ENCODE measurements at places on chromosomes 5 and 9. TPM values are rescaled to one million over a fixed set of nuclear protein-coding genes. Genes with fewer than 3 reads are reported as not detected.

DNA sequence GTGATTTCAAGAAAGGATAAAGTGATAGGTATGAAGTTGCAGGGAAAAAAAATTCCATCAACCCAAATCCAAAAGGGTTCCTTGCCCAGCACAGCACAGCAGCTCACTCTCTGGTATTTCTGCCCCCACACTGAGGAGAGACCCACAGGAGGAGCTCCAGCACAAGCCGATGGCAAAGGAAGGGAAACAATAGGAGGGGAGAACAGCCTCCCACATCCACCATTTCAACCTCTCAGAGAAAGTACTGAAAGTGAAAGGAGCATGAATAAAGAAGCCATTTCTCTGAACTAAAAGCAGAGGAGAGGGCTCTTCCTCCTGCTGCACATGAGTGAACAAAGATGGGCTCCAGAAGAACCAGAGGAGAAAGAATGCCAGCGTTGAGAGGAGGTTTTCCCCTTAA lies 54.9 kb upstream of the ZSWIM6 start:
- no peaks in the 10 kb centered on the region for H3K4me1 ChIP-seq
- no peak for DNase-seq
- H3K36me3 ChIP-seq: no peaks in the 10 kb centered on the region

- H3K4me1 ChIP-seq: no peaks in the 10 kb centered on the region
- no peak overlapping the region for H3K4me3 ChIP-seq
- no peak for DNase-seq
- no peak overlapping the region for H3K27ac ChIP-seq
- H3K36me3 ChIP-seq: no peaks in the 10 kb centered on the region
Observed at GRCh38 chr9:128051932-128052709, 15.0 kb downstream of the NAIF1 start.

DNA sequence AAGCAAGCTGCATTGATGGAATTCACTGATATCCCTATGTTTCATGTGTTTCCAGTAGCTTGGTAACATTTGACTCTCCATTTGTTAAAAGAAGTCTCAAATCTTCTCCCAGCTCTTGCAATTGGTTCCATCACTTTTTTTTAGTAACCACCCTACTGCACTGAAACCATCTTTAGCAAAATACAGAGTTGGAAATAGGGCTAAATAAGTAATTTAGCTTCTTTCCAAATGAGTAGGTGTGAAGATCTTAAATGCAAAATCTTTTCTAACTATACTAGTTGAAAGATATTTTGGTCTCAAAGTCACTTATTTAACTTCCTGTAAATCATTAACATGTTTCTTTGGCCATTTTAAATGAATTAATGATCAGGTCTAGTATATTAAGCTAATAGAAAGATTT lies 138.1 kb downstream of the DIRAS2 start:
- H3K27me3 ChIP-seq: no peaks in the 10 kb centered on the region
- H3K36me3 ChIP-seq: no peaks in the 10 kb centered on the region

GRCh38 chr5:25975885-25976284 lies 1062.5 kb downstream of the CDH9 start:
- H3K27me3 ChIP-seq: no peaks in the 10 kb centered on the region
- H3K4me3 ChIP-seq: no peak overlapping the region
- H3K36me3 ChIP-seq: no peaks in the 10 kb centered on the region
- no peak overlapping the region for H3K27ac ChIP-seq
- DNase-seq: no peak
- H3K4me1 ChIP-seq: no peaks in the 10 kb centered on the region

DNA sequence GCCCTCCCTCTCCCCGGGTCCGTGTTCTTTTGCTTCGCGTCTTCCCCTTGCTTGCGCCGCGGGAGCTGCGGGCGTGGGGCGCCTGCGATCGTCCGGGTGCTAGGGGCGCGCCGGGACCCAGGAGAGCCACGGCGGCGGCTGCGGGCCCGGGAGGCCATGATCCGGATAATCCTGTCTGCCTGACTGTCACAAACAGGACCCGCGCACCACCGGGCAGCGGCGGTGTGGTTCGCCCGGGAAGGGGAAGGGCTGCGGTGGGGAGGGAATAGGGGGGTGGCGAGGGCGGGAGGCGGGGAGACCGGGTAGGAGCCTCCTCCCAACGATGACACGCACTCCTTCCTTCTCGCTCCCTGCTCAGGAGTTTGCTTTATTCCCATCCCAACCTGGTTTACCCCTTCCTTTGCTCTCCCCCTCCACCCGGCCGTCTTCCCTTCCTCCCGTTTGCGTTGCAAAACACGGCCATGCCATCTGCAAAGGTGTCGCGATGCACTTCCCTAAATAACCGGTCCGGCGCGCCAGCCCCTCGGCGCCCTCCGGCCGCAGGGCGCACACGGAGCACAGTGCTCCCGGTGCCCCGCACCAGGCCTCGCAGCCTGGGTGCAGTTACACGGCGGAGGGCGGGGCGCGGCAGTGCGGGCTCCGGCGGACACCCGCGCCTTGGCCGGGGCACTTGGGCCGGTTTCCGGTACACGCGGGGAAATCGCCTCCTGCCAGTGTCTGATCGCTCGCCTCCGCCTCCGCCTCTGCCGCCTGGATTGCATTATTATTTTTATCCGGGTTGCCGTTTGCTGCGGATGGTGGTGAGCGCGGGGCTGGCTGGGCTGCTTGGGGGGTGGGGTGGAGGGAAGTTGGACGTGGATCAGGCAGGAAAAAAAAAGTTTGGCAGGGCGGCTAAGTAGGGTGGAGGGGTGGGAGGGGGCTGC lies 1.5 kb downstream of the SMARCA2 start:
- peak overlapping the region; percentile 63 for H3K4me3 ChIP-seq
- H3K27me3 ChIP-seq: no peaks in the 10 kb centered on the region

DNA sequence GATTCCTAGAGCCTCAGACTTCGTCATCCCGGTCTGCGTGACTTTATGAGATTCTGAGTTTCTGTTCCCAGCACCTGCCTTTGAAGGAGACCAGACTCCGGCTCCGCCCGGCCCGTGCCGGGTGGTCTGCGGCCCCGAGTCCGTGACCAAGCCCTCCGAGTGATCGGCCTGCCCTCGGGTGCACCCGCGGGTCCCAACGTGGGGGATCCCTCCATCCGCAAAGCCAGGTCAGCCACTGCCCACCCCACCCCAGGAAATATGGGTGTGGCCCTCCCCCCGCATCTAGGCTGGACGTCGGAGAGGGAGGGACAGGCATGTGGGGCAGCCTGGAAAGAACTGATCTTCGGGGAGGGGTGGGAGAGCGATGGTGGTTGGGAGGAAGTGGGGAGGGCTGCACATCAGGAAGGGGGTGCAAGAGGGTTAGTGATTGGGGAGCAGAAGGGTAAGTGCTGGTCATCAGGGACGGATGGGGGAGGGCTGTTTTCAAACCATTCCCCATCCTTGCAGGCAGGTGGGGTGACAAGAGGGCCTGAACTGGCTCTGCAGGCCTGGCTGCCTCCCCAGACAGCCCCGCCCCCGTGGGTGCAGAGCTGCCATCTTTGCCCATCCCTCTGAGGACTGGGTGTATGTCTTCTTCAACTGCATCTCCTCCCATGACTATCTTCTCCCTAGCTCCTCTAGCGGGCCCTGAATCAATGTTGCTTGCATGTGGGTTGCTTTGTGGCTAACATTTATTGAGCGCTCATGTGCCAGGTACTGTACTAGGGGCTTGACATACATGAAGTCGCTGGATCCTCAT lies 747 bp downstream of the LRSAM1 start:
- DNase-seq: peak; percentile 83
- peaks cover 72% of the 10 kb centered on the region for H3K4me1 ChIP-seq
- peak overlapping the region; percentile 96 for H3K27ac ChIP-seq
- peak overlapping the region; percentile 80 for H3K4me3 ChIP-seq
- no peaks in the 10 kb centered on the region for H3K27me3 ChIP-seq
- H3K36me3 ChIP-seq: peaks cover 36% of the 10 kb centered on the region

- H3K36me3 ChIP-seq: no peaks in the 10 kb centered on the region
- H3K27ac ChIP-seq: no peak overlapping the region
- H3K4me3 ChIP-seq: no peak overlapping the region
Observed at GRCh38 chr9:117400171-117400570, 14.7 kb downstream of the ASTN2 start.

DNA sequence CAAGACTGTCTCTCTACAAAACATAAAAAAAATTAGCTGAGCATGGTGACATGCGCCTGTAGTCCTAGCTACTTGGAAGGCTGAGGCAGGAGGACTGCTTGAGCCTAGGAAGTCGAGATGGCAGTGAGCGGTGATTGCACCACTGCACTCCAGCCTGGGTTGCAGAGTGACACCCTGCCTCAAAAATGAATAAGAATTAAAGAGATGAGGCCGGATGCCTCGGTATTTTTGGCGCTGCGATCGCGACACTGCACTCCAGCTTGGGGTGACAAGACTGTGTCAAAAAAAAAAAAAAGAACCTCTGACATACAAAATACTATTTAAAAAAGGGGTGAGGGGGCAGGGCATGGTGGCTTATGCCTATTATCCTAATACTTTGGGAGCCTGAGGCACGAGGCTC lies 7.3 kb downstream of the GPBP1 start:
- peaks cover 7% of the 10 kb centered on the region for H3K36me3 ChIP-seq
- no peaks in the 10 kb centered on the region for H3K27me3 ChIP-seq
- H3K4me1 ChIP-seq: peaks cover 93% of the 10 kb centered on the region
- H3K27ac ChIP-seq: no peak overlapping the region

PCDHGA6 gene
- total RNA-seq: 11.0 TPM

GRCh38 chr5:29131285-29131684 lies 2062.2 kb upstream of the CDH6 start:
- no peak overlapping the region for H3K4me3 ChIP-seq
- no peaks in the 10 kb centered on the region for H3K4me1 ChIP-seq
- no peak overlapping the region for H3K27ac ChIP-seq
- DNase-seq: no peak

DNA sequence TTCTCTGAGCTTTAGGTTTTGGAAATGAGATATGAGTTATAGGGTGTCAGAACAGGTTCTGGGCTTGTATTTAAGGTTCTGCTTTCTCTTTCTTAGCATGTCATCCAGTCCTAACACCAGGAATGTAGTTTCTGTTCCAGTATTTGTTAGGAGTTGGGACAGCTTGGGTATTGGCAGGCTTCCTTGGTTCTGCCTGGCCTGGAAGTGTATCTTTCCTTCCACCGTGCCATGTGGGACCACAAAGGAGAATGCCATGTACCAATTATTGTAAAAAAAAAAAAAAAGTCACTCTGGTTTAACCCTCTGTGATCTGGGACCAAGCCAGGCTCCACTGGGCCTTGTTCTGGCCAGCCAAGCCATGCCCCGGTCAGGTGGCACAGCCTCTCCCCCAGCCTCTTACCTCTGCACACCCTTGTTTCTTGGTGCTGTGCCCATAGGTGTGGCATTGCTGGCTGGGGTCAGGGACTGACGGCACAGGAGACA lies 47.8 kb downstream of the ARHGAP26 start:
- peak overlapping the region; percentile 51 for H3K27ac ChIP-seq
- DNase-seq: no peak
- H3K4me3 ChIP-seq: no peak overlapping the region
- peaks cover 37% of the 10 kb centered on the region for H3K4me1 ChIP-seq
- H3K36me3 ChIP-seq: no peaks in the 10 kb centered on the region
- no peaks in the 10 kb centered on the region for H3K27me3 ChIP-seq

- H3K4me3 ChIP-seq: no peak overlapping the region
- no peaks in the 10 kb centered on the region for H3K4me1 ChIP-seq
- no peaks in the 10 kb centered on the region for H3K36me3 ChIP-seq
- no peak overlapping the region for H3K27ac ChIP-seq
- DNase-seq: no peak
- no peaks in the 10 kb centered on the region for H3K27me3 ChIP-seq
Observed at GRCh38 chr5:13739479-13739878, 205.0 kb downstream of the DNAH5 start.

DNA sequence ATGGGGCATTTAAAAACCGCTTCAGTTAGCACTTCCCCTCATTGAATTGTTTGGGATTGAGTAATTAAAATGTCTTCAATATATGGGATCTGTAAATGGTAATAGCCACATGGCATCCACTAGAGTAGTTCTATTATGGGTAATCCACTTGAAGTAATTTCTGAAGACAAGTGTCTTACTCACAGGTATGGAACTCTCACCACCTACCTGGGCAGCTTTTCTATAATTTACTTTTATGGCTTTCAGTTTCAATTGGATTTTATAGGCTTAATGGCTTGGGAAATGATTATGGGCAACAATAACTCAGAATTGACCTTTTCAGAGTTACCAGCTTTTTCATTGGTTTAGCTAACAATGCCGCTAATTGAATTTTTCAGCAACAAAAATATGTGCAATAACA lies 597.9 kb downstream of the PTPRD start:
- no peaks in the 10 kb centered on the region for H3K36me3 ChIP-seq
- H3K27me3 ChIP-seq: no peaks in the 10 kb centered on the region
- H3K4me3 ChIP-seq: no peak overlapping the region
- DNase-seq: no peak
- H3K27ac ChIP-seq: no peak overlapping the region

TYRP1 gene
- 0.16 TPM for total RNA-seq

- H3K27ac ChIP-seq: no peak overlapping the region
- H3K4me1 ChIP-seq: no peaks in the 10 kb centered on the region
Observed at GRCh38 chr9:79630521-79631403, 59.0 kb downstream of the TLE4 start.

GRCh38 chr5:170403675-170404074 lies 14.5 kb upstream of the KCNMB1 start:
- H3K4me1 ChIP-seq: peaks cover 20% of the 10 kb centered on the region
- no peak overlapping the region for H3K27ac ChIP-seq
- no peaks in the 10 kb centered on the region for H3K27me3 ChIP-seq
- H3K36me3 ChIP-seq: no peaks in the 10 kb centered on the region
- H3K4me3 ChIP-seq: no peak overlapping the region
- DNase-seq: no peak

PDGFRB gene
- 59.6 TPM for total RNA-seq

- H3K36me3 ChIP-seq: no peaks in the 10 kb centered on the region
- H3K4me3 ChIP-seq: no peak overlapping the region
- H3K27me3 ChIP-seq: no peaks in the 10 kb centered on the region
Observed at GRCh38 chr9:109912082-109912582, 132.1 kb downstream of the PALM2AKAP2 start.

SPATA6L gene
- 1.4 TPM for total RNA-seq

ZFP37 gene
- total RNA-seq: 4.4 TPM

- DNase-seq: no peak
- no peak overlapping the region for H3K4me3 ChIP-seq
- H3K4me1 ChIP-seq: peaks cover 16% of the 10 kb centered on the region
- H3K36me3 ChIP-seq: no peaks in the 10 kb centered on the region
Observed at GRCh38 chr9:122040561-122041242, 52.4 kb downstream of the TTLL11 start.

STRBP gene
- 18.2 TPM for total RNA-seq

GRCh38 chr9:106322706-106323245 lies 540.2 kb upstream of the ZNF462 start:
- no peak for DNase-seq
- no peaks in the 10 kb centered on the region for H3K27me3 ChIP-seq
- no peaks in the 10 kb centered on the region for H3K36me3 ChIP-seq
- H3K4me3 ChIP-seq: no peak overlapping the region

MARVELD2 gene
- total RNA-seq: 0.49 TPM

GRCh38 chr5:5348135-5348534 lies 74.3 kb upstream of the ICE1 start:
- H3K4me3 ChIP-seq: no peak overlapping the region
- H3K4me1 ChIP-seq: no peaks in the 10 kb centered on the region
- no peaks in the 10 kb centered on the region for H3K27me3 ChIP-seq
- no peaks in the 10 kb centered on the region for H3K36me3 ChIP-seq
